ENCODE measurements at places on chromosomes 7 and 10.

GRCh38 chr7:102119213-102119651, 167.4 kb upstream of the SH2B2 start:
- no peak for DNase-seq

- no peak for DNase-seq
These were observed 93.8 kb downstream of the PARD3 start for GRCh38 chr10:34721208-34721840.

- DNase-seq, result no peak
These were observed 760 bp upstream of the FOXK1 start for GRCh38 chr7:4681218-4681851.

DNA sequence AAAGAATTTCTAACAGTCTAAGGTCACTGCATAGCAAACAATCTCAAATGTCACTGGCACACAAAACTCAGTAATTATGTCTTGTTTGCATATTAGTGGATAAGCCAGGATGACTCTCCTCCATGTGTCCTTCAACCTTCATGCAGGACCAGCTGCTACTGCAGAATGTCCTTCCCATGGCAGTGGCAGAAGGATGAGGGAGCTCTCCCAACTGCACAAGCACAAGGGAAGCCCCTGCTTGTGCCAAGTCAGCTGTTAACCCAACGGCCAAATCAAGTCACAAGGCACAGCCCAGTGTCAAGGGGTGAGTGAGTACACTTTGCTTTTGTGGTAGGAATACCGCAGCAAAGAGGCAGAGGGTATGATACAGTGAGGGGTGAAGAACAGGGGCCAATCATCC, 59.3 kb upstream of the VWC2 start:
- DNase-seq, result no peak

- no peak for DNase-seq
These were observed 301.3 kb upstream of the NFE2L3 start for GRCh38 chr7:25850735-25851134.

DNA sequence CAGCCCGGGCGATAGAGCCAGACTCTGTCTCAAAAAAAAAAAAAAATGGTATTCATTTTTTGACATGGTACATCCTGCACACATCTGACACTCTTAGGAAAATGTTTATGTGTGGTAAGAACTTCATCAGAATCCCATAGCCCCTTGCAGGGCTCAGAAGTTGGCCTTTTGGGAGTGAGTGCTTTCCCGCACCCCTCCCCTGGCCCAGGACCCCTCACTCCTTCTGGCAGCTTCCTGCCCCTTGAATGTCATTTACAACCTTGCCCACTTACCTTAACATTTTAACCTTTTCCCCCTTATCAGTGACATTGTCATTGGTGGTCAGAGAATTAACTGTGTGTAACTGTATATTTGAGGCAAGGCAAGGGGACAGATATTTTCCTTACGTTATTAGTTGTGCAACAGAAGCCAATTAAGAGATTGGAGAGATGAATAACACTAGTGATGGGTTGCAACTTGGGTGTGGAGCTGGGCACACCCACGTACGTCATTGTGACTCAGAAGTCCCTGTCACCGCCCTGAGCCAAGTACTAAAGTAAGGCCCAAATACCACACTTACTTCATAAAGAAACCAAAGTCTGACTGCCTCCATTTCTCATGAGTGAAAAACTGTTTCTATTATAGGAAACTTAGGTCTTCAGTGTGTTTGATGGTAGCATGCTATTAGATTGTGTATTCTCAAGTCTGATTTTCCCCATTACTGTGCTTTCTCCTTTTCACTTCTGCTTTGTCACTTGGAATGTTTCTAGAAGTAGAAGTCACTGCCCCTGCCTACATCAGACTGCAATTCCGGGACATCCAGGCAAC, 31.6 kb downstream of the OGDH start:
- DNase-seq, result no peak

DNA sequence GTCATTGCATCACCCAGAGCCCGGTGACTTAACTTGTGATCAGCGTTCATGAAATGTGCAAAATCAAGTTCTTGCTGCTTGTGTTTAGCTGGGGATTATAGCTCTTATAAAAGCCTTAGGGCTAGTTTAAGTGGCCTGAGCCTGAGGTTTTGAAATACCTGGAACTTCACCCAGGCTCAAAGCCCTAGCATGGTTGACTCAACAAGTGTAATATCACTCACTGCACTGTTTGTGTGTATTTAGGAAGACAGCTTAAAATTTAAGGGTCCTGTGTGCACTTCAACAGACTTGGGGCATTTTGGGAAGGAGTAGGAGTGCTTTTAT, 489.5 kb downstream of the GATA3 start:
- DNase-seq, result no peak

DNA sequence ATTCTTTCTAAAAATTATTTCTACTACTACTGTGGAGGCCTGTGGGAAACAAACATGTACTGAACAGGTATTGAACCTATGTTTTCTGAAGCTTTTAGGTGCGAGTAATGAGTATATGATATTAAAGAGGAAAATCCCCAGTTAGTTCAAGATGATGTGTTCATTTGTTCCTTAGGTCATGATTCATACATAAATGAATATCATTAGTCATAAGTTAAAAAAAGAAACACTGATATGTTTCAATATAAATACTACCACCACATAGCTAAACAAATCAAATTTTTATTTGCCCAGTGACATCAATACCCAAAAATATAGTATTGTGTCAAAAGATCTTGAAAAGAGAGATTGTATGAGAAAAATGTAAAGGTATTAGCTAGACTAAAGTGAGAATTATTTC, 210.7 kb upstream of the GNAI1 start:
- DNase-seq, result no peak

GRCh38 chr7:128119036-128119435, 87.8 kb upstream of the LRRC4 start:
- no peak for DNase-seq

- DNase-seq, result no peak
These were observed 17.8 kb upstream of the LMOD2 start for GRCh38 chr7:123637878-123638277.

- DNase-seq, result no peak
These were observed 14.1 kb downstream of the SEM1 start for GRCh38 chr7:96695581-96695980.

DNA sequence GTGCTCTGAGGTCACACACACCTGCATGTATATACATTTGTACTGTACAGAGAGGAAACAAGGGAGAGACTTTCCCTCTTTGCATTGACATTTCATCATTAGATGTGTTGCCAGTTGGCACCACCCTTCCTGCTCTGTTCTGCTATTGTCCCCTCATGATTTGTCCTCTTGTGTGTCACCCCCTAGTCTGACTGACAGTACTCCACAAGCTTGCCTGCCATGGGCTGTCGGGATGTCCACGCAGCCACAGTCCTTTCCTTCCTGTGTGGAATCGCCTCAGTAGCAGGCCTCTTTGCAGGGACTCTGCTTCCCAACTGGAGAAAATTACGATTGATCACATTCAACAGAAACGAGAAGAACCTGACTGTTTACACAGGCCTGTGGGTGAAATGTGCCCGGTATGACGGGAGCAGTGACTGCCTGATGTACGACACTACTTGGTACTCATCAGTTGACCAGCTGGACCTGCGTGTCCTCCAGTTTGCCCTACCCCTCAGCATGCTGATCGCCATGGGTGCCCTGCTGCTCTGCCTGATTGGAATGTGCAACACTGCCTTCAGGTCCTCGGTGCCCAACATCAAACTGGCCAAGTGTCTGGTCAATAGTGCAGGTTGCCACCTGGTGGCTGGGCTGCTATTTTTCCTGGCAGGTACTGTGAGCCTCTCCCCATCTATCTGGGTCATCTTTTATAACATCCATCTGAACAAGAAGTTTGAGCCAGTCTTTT, 9.4 kb downstream of the CLDN12 start:
- no peak for DNase-seq

GRCh38 chr10:110505130-110505770, 7.5 kb downstream of the DUSP5 start:
- DNase-seq, result no peak

GRCh38 chr10:71486484-71487114, 89.9 kb downstream of the CDH23 start:
- no peak for DNase-seq

GRCh38 chr10:47397256-47397655, 13.2 kb upstream of the ZNF488 start:
- no peak for DNase-seq

DNA sequence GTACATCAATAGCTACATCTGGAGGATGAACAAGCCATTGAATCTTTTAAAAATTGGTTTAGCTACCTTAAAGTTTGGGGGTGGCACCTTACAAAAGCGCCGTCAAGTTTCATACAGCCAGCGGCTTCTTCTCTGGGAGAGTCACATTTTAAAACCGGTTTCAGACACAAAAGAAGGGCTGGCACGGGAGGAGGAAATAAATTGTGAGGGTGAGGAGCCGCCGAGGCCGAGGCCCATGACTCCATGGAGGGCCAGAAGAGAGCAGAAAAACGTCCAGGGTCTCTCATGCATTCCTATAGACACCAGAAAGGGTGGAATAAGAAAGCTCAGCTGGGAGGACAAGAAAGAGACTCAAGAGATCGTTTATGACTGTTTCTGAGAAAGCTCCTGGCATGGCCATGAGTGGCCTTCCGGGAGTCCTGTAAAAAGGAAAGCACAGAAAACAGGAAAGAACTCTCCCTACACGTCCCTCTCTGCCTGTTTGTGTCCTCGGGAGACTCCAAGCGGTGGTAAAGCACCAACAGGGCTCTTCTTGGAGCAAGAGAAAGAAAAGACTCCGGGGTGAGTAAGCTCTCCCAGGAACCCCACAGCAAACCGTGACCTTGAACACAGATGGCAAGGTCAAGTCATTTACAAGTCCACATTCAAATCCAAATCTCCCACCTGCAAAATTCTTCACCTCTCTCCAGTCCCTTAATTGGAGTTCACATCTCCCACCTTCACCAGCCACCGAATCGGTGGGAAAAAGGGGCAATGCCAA, 1.8 kb downstream of the FRAT2 start:
- no peak for DNase-seq

- no peak for DNase-seq
These were observed 439 bp downstream of the RBP4 start for GRCh38 chr10:93600446-93601145.

- no peak for DNase-seq
These were observed 56.2 kb upstream of the PPP2R2D start for GRCh38 chr10:131844529-131845084.

DNA sequence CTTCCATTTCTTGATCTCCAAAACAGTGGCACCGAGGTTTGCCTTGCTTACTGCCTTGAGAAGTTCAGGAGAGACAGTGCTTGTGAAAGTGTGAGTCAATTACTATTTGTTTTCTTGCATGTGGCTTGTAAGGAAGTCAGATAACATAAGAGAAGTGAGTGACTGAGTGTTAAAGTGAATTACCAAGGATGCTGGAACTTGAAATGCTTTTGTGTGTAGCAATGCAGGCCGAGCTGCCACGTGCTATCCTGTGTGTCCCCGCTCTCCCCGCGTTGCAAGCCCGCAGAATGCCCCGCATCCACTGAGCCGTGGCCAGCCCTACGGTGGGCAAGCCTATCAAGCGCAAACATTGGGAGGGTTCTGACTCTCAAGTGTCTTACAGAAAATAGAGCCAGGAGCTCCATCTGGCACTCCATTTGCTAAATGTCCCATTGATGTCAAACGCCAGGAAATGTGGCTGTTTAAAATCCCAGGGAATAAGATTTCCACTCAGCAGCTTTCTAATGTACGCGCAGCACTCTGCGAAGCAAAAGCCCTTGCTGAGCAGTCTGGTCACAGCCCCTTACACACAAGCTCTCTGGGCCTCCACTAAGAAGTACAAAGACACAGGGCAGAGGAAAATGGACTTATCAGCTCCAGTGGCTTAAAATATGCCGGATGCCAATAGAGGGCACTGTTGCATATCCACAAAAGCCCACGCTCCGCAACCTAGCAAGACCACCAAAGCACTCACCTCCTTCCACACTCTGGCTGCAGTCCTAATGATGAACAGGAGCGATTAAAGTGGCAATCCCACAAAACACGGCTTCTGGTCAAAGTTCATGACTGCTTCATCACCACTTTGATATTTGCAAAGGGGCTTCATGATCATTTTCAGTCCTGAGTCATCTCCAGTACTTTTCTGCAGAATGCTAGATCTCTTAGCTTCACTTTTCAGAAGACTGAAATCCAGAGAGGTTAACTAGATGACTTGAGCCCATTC, 158.0 kb upstream of the ITGB1 start:
- DNase-seq, result no peak

DNA sequence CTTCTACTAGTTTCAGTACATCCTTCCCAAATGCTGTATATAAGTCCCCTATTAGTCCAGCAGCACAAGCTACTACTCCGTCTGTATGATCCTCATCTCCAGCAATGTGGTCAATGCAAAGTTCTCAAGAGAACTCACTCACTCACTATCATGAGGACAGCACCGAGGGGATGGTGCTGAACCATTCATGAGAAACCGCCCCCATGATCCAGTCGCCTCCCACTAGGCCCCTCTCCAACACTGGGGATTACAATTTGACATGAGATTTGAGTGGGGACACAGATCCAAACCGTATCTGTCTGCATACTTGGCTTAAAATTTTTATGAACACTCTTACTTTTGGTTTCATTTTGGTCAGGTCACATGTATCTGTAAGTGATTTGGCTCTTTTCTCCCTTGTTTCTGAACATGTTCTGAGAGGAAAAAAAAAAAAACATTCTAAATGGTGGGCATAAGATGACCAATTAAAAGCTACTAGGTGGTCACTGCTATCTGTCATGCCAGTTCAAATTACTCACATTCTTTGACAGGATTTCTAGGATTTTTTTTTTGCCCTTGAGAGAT, 60.1 kb downstream of the ZNF783 start:
- no peak for DNase-seq

DNA sequence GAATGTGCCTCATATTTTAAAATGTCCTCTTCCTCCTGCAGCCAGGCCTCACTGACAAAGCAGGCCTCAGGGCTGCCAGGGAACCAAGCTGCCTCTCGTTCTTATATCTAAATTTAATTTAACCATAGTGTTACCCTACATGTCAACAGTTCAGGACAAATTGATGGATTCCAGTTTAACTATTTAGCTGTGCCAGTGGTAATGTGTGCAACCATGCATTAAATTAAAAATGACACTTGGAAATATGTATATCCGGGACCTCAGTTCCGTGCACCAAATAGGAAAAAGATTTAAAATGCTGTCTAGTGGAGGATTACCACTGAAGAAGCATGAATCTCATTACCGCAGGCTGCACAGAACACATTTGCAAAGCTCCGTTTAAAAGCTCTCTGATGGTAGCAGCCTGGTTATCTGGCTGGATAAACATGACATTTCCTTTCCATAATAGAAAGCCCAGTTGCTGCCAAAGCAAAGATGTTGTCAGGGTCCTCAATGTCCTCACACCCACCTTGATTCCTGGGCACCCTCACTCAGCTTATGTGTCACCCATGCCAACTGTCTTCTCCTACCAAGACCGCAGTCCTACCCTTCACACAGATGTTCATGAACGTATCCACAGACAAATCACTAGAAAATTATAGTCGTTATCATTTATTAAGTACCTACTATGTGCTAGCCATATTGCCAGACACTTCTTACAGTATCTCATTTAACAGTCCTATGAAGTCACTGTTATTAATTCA, 73.3 kb upstream of the FRMD4A start:
- no peak for DNase-seq

GRCh38 chr7:37510043-37510634, 61.5 kb upstream of the ELMO1 start:
- DNase-seq, result no peak

Data from stimulated activated CD4-positive, alpha-beta T cell treated with anti-CD3 and anti-CD28 coated beads, Interleukin-1b, Interleukin-23, amount 100 ng/mL, for 1 hour (primary cell).